ENCODE measurements at places on chromosomes 12 and 14. TPM values are rescaled to one million over a fixed set of nuclear protein-coding genes. Genes with fewer than 3 reads are reported as not detected.

DNA sequence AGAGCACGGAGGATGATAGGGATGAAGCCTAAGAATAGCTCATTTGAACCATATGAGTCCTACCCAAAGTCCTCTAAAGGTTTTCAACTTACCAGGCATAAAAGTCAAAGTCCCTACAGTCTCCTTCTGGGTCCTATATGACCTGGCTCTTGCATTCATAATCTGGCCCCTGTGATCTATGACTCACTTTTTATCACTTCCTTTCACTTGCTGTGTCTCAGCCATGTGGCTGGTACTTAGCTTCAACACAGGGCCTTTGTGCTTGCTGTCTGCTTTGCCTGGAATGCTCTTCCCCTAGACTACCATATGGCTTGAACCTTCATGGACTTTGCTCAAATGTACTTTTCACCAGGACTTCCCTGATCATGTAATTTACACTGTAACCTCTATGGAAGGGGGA lies 137.6 kb upstream of the TMTC1 start:
- no peak for DNase-seq

- no peak for DNase-seq
These were observed 464.1 kb downstream of the MDGA2 start for GRCh38 chr14:47211263-47211662.

GRCh38 chr12:128076188-128076587 lies 190.8 kb upstream of the TMEM132C start:
- DNase-seq: no peak

GRCh38 chr12:28235015-28235414 lies 44.8 kb downstream of the CCDC91 start:
- DNase-seq: no peak

DNA sequence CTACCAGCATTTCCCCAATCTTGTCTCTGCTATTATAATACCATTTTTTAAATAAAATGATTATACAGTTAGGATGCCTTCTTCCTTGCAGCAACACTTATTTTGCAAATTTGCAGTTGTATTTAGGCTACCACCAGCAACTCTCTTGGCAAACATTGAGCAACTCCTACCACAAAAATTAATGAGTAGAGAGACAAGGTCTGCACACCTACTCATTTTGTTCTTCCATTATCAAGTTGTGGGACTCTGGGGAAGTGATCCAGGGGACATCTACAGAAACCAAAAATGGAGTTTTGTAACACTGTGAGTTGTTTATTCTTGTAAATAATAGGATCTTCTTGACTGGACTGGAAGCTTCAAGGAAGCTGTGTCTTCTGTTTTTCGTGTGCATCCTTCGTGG lies 38.6 kb downstream of the DGLUCY start:
- DNase-seq: no peak

DNA sequence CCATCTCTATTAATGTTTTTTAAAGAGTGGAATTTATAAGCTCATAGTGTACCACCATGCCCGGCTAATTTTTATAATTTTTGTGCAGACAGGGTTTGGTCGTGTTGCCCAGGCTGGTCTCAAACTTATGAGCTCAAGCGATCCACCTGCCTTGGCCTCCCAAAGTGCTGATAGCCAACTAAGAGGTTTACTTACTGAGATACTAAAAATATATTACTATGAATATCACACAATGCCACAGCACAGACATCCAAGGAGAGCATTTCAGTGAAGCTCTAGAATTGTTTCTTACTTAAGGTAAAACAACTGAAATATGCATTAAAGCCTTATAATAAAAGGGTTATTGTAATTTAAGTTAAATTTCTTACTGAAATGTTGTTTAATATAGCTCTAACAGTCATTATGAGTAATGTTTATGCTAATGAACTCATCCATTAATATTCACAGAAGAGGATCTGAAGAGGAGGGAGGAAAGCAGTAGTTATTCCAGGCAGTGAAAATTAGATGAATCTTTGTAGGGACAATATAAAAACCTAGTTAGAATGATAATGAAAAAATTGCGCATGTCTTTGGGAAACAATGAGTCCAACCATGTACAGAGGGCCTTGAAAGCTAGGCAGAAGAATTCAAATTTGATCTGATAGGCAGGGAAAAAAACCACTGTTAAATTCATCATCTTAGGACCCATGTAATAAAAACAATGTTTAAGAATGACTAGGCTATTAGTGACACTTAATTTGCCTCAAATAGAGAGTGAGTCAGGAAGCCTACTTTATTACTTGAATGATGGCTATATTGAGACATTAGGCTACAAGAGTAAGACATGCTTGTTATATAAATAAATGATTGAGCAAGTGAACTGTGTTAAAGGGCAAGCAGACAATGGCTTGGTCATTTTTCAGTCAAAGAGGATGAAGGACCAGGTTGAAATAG lies 99.2 kb downstream of the SLC41A2 start:
- DNase-seq: no peak

GRCh38 chr12:14395074-14395778 lies 29.7 kb downstream of the ATF7IP start:
- DNase-seq: no peak

- no peak for DNase-seq
These were observed 24.6 kb downstream of the NIN start for GRCh38 chr14:50806241-50806933.

DNA sequence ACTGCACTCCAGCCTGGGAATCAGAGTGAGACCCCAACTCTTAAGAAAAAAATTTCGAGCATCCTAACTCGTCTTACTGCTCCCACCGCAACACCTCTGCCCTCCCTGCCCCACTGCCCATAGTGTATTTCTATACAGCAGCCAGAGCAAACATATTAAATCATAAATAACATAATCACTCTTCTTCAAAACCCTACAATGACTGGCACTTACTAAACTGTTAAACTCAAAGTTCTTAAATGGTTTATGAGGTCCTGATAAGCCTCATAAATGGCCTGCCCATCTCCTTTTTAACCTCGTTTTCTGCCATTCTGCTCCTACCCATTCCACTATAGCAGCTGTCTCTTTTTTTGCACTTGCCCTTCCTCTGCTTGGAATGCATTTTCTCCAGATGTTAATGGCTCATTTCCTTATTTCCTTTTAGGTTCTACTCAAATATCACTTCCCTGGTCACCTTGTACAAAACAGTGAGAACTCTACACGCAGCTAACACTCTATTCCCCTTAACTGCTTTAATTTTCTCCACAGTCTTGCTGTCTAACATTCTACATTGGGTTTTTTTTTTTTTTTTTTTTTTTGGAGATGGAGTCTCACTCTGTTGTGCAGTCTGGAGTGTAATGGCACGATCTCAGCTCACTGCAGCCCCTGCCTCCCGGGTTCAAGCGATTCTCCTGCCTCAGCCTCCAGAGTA lies 45.2 kb downstream of the CDK17 start:
- no peak for DNase-seq

DNA sequence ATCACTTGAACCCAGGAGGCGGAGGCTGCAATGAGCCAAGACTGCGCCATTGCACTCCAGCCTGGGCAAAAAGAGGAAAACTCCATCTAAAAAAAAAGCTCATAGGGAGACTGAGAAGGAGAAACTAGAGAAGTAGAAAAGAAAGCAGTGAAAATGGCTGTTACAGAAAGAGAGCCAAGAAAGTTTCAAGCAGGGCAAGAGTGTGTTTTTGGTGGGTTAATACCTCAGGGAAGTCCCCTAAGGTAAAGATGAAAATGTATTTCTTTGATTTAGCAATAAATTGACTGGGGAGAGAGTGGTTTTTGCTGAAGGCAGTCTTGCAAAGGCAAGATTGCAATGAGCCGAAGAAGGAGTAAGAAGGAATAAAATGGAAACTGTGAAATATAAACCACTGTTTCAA lies 10.0 kb upstream of the DUSP16 start:
- no peak for DNase-seq

- DNase-seq: no peak
These were observed 1.8 kb downstream of the OR4K17 start for GRCh38 chr14:20112321-20112720.

GRCh38 chr12:52517888-52518287 lies 2.3 kb downstream of the KRT5 start:
- DNase-seq: peak; percentile 87

GRCh38 chr12:54870048-54870447 lies 15.7 kb downstream of the MUCL1 start:
- no peak for DNase-seq

DNA sequence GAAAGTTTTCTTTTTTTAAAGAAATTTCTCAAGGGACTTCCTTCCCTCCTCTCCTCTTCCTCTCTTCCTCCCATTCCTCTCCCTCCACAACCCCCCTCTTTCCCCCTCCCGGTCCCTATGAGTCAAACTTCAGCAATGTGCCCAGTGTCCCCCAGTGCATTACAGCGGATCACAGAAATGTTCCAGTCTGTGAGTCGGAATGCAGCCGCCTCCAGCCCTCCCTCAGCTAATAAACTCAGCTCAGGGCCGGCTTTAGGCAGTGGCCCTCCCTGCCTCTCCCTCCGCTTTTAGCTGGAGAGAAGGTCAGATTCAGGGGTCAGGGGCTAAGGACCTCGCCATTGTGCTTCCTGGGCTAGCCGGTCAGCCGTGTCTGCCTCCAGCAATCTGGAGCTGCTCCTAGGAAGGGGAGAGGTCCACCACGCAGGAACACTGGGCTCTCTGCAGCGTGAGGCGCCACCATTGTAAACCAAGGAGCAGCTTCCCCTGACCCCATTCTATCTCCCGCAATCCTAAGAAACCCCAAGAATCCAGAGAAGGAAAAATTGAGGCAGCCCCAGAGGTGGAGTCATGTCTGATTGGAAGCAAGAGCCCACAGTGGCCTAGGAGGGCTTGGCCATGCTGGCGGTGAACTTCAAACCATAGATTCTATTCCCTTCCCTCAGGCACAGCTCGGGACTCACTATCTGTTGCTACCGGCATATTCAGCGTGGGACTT lies 1.1 kb upstream of the HDAC7 start:
- DNase-seq: peak; percentile 97

- no peak for DNase-seq
These were observed 17.2 kb upstream of the CACNA1C start for GRCh38 chr12:2035431-2036055.

GRCh38 chr14:95362138-95362494 lies 42.4 kb upstream of the CLMN start:
- no peak for DNase-seq

DNA sequence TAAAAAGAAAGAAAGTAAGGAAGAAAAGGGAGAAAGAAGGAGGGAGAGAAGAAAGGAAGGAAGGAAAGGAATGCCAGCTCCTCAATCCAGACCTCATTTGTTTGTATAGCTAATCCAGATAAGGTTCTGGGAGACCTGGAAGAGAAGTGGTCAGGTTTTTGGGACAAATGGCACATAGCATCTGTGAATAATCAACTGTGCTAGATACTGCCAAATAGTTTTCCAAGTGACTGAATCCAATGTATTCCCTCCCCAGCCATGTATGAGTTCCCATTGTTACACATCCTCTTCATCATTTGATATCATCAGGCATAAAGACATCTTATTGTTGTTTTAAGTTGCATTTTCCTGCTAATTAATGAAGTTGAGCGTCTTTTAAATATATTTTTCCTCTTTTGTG lies 18.6 kb upstream of the PTGR2 start:
- no peak for DNase-seq

DNA sequence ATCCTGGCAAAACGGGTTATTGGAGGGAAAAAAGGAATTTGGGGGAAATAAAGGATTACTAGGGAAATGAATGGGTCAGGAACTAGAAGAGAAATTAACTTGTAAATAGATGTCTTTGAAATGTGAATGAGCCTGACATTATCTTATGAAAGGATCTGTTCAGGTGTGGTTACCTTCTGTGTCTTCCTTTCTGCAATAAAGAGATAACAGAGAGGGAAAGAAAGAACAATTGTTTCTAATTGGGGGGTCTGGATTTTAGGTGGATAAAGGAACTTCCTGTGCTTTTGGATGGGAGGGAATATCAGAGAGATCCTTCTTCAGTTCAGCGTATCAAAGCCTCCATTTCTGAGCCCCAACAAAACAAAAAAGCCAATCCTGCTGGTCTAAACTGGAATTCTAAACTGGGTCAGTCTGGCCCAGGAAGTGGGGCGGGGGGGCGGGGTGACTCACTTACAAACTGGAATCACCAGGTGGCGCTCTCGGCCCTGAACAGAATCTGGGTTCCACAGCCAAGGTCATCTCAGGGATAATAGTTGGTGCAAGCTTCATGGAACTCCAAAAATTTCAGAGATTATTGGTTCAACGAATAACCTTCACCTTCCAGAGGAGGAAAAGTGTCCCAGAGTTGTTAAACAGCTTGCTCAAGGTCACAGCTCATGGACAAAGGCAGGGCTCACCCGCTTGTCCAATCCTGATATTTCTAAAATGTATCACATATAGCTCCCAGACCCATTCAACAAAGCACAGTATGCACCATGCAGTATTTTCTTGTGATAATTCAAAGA lies 15.2 kb upstream of the PEBP1 start:
- DNase-seq: peak; percentile 93

DNA sequence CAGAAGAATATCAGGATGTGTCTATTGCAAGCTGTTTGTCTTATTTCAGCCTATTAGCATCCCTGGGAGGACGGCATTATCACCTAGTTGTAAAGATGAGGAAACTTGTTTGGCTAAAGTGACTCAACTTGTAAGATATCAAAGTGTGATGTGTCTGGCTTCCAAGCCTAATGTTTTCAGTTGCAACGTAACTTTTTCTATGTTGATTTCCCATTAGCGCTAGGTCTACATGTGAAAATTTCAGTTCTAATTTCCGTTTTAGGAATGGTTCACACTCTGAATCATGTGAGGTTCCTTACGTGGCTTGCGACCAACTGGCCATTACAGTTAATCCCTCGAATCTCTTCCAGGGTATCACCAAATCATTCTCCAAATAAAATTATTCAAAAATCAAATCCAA lies 58.0 kb downstream of the LLPH start:
- DNase-seq: no peak

GRCh38 chr12:20656600-20656999 lies 38.5 kb upstream of the SLCO1C1 start:
- DNase-seq: no peak

Gene FAIM2
- 4.1 TPM for total RNA-seq

Gene VRTN
- not detected for total RNA-seq

Gene LRIG3
- 47.7 TPM for total RNA-seq

Gene NANOG
- not detected for total RNA-seq

Gene TROAP
- 0.80 TPM for total RNA-seq

Gene SYCP3
- not detected for total RNA-seq

Gene KLRC3
- total RNA-seq: not detected

Gene SMCO3
- total RNA-seq: not detected

Gene RDH16
- 0.69 TPM for total RNA-seq

Gene SIRT4
- total RNA-seq: 2.1 TPM

Gene CD163
- total RNA-seq: 192 TPM

Gene ACVRL1
- 125 TPM for total RNA-seq

Gene RNASE7
- not detected for total RNA-seq

Gene FBXW8
- total RNA-seq: 13.7 TPM
